Stimulated activated CD4-positive, alpha-beta T cell treated with anti-CD3 and anti-CD28 coated beads, TNF-alpha, amount 100 ng/mL, for 1 hour (primary cell): ENCODE measurements at places on chromosomes 5 and 9.

DNA sequence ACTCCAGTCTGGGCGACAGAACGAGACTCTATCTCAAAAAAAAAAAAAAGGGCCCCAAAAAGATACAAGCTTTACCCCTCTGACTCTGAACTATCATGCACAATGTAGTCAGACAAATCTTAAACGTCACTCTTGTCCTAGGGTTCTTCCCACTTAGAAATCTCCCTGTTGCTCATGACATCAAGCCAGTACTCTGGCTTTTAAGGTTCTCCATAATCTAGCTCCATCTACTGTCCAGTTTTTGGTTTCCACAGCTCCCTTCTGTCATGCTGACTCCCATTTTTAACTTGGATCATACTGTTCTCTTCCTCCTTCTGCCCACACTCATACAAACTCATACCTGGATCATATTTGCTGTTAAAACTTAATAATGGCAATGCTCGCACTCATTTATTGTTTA is 156.7 kb upstream of the TLX3 start:
- DNase-seq, result no peak

GRCh38 chr9:111832449-111832848 is 37.7 kb upstream of the SHOC1 start:
- no peak for DNase-seq

DNA sequence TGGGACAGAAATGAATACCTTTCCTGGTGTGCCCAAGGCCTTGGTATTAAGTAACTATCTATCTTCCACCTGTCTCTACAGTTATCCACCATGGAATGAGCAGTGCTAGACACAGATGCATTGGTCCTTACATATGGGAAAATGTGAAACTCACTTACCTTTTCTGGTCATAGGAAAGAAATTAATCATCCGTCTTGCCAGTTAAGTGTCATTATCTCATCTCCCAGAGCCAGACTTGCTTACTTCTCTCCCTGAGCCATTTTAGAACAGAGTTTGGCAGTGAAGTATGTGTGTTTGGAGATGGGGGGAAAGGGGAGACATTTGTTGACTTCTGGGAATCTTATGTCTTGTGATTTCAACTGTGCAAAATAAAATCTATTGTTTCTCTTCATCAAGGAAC is 1211.0 kb upstream of the CDH6 start:
- DNase-seq, result no peak

GRCh38 chr5:140823475-140823874 is 2.1 kb downstream of the PCDHA5 start:
- DNase-seq, result no peak

DNA sequence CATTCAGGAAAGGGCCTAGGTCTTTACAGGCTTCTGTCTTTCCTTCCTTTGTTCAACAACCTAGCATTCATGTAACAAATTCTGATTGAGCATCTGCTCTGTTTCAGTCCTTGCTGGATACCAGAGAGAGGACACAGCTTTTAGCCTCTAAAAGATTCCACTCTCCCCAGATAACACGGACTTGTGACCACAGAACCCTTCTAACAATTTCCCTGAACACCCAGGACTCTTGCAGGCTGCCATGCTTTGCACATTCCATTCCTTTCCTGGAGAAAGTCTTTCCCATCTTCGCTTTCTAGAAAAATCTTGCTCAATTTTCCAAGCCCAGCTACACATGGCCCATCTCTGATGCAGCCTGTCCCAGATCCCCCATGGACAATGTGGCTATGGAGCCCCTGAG is 310.9 kb downstream of the ACTL7B start:
- no peak for DNase-seq

DNA sequence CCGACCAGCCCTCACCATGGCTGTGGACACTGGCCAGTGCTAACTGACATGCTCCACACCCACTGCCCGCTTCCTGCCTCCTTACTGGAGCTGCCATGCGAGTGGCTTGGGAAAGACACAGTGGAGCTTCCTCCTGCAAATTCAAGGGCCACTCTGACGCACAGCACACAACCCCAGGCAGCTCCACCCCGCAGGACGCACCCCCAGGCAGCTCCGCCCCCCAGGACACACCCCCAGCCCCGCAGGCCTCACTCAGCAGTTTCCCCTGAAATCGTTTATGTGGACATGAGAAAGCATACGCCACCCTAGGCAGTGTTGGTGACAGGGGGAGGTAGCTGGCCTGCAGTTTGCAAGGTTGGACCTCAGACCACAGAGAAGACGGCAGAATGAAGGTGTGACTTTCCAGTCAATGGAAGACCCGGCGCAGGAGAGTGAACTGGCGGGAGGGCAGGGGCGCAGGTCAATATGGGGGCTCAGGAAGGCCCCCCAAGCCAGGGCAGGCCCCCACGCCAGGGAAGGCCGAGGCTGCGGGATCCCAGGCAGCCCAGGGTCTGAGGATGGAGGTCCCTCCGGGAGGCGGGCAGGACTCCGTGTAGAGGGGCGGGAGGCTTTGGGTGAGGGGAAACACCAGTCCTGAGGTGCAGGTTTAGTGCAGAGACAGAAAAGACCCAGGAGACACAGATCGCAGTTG is 21.6 kb downstream of the LPCAT1 start:
- DNase-seq, result no peak

- no peak for DNase-seq
These were observed 15.1 kb downstream of the GRAMD2B start for GRCh38 chr5:126438267-126438666.

DNA sequence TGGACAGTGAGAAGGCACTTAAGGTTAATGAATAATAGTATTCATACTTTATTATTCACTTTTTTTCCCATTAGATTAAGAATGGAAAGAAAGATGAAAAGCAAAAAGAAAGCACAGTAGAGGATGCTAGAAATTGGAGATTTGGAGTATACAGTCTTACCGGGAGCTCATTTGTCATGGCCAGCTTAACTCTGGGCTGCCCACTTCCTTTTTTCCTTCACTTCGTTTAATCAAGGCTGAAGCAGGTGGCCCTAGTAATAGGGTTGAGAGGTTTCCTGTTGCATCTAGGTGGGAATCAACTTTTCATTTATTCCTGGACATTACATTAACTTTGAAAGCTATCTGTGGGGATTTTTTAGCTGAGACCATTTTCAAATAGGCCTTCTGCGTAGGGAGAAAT is 57.0 kb upstream of the MEGF10 start:
- DNase-seq, result no peak

DNA sequence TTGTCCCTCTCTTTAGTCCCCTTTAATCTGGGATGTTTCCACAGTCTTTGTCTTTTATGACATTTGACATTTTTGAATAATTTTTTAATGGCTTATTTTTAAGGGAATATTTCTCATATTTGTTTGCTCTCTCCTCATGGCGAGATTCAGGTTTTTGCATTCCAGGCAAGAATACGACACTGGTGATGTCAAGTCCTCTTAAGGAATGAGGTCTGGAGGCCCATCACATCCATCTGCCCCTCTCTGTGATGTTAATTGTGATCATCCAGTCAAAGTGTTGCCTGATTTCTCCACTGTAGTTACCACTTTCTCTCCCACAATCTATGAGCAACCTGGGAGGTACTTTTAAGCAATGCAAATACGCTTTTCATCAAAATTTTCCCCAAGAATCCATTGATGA is 193.2 kb downstream of the MAST4 start:
- DNase-seq, result no peak

- DNase-seq, result no peak
These were observed 46.4 kb downstream of the SNCAIP start for GRCh38 chr5:122358372-122358979.

DNA sequence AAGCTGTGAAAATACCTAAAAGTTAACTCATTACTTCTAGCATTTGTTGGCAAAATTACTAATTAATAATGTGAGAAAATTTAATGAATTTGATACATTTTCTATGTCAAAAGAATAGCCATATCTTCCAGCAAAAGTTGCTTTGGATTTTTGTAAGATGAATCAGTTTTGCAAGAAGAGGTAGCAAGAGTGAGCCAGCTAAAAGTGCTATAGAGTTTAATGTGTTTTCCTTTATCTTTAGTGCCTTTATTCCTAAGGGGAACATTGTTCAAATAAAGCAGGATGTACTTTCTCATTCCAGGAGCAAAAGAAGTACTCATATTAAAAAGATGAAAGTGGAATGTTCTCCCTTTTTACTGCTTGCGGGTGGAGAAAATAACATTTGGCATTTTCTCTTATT is 622.2 kb downstream of the ANXA1 start:
- DNase-seq, result no peak

- DNase-seq, result no peak
These were observed 117.0 kb upstream of the BOD1 start for GRCh38 chr5:173733425-173733824.

DNA sequence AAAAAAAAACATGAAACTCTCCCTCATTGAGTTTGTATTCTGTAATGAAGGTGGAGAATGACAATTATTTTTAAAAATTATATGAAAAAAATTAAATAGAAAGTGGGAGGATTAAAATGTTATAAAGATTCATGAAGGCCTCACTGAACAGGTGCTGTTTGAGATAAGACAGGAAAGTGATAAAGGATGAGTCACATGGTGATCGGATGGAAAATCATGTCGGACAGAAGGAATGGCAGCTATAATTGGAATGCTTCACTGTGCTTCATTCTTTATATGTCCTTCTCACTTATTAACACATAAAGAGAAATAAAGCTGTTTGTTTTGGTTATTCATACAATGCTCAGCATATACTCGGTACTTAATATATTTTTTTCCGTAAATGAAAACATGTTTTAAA is 464.5 kb upstream of the RGMB start:
- no peak for DNase-seq

DNA sequence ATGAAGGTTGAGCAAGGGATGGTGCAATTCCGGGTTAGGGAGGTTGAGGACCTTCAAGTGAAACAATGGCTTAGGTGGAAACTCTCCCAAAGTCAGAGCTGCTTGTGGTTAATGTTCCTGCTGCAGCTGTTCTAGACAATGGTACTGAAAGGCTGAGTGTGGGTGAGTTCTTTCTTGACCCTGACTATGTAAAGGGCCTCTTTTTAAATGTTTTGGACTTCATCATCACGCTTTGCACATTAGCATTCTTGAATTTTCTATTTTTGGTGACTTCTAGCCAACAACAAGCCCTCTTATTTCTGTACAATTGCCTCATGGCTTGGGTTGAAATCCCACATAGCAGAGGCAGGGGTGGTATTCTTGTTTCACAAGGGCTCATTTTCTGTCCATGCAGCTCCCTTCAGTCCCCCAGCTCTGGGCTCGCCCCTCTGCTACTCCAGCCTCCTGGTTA is 136.3 kb upstream of the ANKRD55 start:
- no peak for DNase-seq

GRCh38 chr5:149015126-149015525 is 47.7 kb downstream of the SH3TC2 start:
- DNase-seq, result no peak

GRCh38 chr5:134383980-134384697 is 12.8 kb downstream of the UBE2B start:
- DNase-seq, result no peak

- DNase-seq, result no peak
These were observed 63.7 kb downstream of the GLIS3 start for GRCh38 chr9:4235871-4236804.

GRCh38 chr9:137178201-137178938 is 6.5 kb upstream of the TMEM210 start:
- no peak for DNase-seq

DNA sequence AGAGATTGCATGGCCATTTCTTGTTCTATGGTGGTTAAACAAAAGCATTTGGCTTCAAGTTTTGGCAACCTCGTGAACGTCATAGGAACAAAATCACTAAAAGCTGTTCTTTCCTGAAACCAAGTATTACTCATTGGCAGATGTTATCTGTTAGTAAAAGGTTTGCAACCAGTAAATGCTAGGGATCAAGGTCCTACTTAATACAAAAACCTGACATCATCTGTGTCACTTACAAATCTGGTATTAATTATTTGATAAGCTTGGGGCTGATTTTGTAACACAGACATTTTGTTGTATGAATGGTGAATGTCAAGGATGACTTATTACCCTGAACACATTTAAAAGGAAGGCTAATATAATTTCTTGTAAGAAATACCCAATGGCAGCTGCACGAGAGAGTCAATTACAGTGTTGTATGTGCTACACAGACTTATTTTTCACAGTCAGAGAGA is 486.4 kb upstream of the ZNF608 start:
- no peak for DNase-seq

- no peak for DNase-seq
These were observed 23.3 kb downstream of the CFAP90 start for GRCh38 chr5:7827610-7828009.

- DNase-seq, result no peak
These were observed 116.9 kb downstream of the ARRDC3 start for GRCh38 chr5:91266184-91266705.

GRCh38 chr9:36897478-36897877 is 136.6 kb downstream of the PAX5 start:
- no peak for DNase-seq

DNA sequence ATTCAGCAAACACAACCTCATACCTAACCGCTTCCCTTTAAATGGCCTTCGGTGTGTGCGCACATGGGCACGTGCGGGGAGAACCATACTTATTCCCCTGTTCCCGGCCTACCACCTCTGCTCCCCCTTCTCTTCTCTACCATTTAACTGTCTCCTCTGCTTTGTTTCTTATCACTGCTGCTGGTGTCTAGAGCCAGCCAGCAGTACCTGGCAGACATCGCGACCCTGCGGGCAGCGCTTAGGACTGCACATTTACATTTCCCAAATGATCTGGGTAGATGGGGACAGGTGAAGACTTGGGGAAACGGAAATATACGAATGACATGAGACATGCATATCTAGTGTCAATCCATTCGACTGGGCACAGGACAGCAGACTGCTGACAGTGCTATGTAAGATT is 56.6 kb downstream of the PSMB7 start:
- DNase-seq, result no peak

DNA sequence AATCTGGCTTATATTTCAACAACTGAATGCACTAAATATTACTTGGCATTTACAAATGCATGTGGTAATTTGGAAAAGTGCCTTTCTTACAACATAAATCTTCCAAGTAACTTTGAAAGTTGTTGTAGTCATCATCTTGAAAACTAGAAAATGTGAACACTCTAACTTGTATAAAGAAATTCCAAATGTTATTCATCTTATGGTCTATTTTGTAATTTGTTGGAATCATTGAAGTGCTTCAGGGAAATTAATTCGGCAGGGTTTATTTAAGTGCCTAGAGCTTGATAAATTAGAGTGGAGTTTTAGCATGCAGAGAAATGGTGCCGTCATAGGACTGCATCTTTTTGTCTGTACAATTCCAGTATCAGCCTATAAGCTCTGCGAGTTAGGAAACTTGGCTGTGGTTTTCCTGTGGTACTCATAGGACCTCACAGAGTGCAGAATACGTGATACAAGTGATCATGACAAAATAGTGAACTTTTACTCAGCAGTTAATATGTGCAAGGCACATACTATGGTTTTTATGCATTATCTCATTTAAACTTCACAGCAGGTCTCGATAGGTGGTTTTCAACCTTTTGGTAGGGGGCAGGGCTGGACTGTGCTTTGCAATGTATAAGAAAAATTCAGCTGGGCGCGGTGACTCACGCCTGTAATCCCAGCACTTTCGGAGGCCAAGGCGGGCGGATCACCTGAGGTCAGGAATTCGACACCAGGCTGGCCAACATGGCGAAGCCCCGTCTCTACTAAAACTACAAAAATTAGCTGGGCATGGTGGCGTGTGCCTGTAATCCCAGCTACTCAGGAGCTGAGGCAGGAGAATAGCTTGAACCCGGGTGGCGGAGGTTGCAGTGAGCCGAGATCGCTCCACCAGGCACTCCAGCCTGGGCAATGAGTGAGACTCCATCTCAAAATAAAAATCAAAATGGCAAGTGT is 79.6 kb downstream of the RAI14 start:
- DNase-seq, result no peak

GRCh38 chr9:121640076-121640475 is 11.4 kb upstream of the DAB2IP start:
- no peak for DNase-seq

GRCh38 chr5:1435369-1435768 is 9.9 kb downstream of the SLC6A3 start:
- DNase-seq, result no peak

- no peak for DNase-seq
These were observed 374.9 kb downstream of the PSAT1 start for GRCh38 chr9:78671785-78672184.
